NCI-H1417 treated with DMSO at 0.1 percent for 48 hours (cell line): ENCODE measurements at places on chromosomes 5 and 9.

DNA sequence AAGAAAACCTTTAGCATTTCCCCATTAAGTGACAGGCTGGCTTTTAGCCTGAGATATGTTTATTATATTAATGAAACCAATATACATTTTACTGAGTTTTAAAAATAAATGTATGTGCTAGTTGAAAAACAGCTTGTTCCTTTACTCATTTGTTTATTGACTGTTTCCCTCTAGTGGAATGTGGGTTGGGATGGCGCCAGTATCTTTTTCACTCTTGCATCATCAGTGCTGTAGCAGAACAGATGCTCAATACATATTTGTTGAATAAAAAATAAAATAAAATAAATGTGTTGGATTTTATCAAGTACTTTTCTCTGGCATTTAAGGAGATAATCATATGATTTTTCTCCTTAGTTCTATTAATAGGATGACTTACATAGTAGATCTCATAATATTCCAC, 43.0 kb downstream of the FSTL4 start:
- no peak for DNase-seq

DNA sequence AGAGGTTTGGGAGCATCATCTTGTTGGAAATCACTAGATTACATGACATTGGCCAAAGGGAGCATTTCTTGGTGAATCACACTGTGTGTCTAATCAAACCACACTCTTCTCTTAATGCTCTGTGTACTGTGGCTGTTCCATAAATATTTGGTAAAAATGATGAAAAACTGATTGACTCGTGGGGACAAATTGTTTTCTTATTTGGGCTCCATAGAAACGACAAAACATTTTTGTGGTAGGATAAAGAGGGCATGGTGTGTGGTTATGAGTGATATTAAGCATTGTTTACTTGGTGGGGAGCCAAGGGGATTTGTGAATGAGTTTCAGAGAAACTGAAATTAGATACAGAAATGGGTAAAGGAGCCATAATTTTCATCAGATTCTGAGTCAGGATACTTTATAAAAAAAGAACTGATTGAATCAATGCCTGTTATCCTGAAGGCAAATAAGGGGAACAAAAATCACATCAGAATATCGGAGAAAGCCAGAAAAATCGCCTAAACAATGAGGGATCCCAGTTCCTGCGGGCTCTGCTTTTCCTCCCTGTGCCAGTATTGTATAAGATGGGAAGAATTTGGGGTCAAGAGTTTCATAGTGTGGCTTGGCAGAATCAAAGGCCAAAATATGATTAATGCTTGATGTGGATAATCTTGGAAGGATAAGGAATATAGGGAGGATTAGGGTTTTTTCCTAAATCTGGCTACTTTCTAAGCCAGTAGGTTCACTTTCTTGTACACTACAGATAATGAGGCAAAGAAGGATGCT, 33.3 kb downstream of the FBXL7 start:
- no peak for DNase-seq

GRCh38 chr9:6444128-6444527, 31.1 kb downstream of the UHRF2 start:
- DNase-seq: no peak

DNA sequence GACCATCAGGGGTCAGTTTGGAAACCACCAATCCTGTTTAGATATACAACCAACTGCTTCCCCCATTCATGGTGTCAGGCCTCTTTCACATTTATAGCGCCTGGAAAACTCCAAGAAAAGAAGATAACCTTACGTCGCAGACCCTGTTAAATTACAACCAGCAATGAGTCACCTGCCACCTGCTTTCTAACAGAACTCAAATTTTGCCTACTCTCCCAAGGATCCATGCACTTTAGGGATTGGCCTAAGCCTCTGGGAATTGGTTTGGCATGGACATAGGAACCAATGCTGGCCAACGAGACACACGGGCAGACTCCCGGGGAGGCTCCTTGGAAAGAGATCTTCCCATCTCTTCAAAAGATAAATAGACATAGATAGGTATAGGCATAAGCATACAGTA, 87.0 kb downstream of the FEM1C start:
- DNase-seq: no peak

DNA sequence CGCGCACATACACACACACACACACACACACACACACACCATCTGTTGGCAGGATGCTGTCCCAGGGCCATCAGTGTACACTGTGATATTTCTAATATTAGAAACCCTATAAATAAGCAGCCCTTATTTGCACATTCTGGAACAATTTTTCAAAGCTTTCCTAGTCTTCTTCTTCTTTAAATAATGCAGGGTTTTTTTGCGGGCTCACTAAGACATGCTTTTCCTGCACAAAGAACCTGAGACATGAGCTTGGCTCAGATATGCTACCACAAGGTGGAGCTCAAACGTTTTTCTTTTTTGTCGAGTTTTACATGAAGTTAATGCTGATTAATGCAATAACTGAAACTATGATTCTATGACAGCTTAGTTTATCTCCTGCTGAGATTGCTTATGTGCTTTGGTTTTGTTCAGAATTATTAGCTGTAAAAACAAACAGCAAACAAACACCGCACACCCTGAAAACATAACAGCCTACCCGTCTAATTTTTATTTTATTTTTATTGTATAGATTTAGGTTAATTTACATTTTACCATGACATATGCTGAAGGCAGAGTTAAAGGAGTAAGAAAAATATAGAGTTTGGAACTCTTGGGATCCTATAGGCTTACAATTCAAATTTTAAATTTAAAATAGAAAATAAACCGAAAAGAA, 95.8 kb downstream of the ALDH1A1 start:
- no peak for DNase-seq

DNA sequence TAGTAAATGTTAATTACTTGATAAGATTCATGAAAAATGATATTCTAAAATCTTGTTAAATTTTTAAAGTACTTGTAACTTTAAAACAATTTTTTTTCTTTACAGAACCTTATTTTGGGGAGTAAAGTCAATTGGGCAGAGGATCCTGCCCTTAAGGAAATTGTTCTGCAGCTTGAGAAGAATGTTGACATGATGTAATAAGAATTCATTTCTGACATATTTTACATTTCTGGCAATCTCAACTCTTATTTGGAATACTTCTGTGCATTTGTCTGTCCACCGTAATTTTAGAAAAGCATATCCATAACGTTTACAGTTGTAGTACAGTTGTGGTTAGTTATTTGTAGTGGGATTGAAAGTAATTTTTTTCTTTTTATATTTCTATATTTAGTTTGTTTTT, 20.2 kb downstream of the CENPH start:
- no peak for DNase-seq

DNA sequence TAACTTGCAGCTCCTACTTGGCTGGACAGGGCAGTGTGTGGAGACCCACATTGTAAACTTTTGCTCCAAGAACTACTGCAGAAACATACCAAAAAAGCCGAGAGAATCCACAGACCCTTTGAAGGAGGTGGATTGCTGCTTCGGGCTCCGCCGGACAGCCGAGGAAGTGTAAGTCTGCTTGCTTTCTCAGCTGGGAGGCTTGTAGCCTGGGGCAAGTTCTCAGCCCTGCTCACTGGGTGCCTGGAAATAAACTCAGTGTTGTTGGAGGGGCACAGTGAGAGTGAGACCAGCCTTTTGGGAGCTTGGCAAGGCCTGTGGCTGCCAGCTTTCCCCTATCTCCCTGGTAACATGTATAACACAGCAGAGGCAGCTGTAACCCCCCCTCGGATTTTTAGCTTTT, 215.6 kb downstream of the SYK start:
- no peak for DNase-seq

DNA sequence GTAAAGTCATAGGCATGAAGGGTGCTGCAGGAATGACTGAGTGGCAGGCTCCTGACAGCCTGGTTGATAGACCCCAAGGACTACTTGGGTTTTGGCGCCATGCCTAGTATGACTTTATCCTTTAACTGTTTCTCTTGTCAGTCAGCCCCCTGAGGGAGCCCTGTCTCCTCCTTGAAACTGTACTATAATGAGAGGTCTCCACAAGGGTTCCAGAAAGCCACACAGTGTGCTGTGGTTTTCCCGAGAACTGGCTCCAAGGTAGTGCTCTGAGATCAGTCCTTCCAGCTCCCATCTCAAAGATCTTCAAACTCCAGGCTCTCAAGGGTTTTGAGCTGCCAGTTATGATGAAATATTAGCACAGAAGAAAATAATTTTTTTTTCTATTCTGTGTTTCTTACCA, 26.7 kb upstream of the TNC start:
- no peak for DNase-seq

DNA sequence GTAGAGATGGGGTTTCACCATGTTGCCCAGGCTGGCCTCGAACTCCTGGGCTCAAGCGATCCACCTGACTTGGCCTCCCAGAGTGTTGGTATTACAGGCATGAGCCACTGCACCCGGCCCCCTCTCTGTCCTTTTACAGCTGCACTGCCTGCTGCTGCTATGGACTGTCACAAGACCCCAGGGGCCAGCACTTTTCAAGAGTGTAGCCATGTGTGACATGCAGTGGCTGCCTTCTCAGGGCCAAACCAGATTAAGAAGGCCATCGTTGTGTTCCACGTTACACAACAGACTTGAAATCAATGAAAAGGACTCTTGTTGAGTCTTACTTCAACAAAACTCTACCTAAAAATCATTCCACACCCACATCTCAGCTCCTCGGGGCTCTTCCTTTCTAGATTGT, 78.9 kb upstream of the ICE1 start:
- no peak for DNase-seq

GRCh38 chr5:94397508-94397907, 220.9 kb downstream of the KIAA0825 start:
- DNase-seq: no peak

DNA sequence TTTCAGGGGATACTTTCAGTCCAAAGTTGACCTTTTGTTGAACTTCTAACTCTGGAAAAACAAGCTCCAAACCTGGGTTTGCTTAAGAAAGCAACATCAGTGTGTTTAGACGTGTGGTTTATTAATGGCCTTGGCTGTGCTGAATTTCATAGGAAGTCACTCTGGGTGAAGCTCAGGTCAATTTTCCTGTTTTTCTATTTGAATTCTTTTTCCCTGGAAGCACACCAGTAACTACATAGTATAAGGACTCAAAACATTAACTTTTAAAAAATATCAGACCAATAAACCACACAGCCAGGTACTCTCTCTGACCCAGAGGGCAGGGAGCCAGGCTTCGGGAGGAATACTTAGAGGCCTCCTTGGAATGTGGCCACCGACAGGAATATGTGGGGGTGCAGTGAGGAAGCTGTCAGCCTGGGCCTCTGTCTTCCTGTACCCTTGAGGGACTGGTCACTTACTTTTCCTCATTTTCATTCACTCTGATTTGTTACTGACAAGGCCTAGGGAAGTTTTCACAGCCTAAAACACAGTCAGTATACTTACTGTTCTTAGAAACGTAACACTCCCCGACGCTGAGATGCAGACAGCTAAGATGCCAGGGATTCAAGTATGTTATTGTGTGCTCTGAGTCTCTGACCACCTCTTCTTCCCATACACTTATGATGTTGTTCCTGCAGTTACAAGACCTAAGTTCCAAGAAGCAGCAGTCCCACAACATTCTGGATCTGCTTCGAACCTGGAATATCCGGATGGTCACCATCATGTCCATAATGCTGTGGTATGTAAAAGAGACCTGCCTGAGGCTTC, 18.9 kb downstream of the SLC22A5 start:
- no peak for DNase-seq
